Retina (tissue), 1 donor: ENCODE measurements at places on chromosomes 1 and 21.

DNA sequence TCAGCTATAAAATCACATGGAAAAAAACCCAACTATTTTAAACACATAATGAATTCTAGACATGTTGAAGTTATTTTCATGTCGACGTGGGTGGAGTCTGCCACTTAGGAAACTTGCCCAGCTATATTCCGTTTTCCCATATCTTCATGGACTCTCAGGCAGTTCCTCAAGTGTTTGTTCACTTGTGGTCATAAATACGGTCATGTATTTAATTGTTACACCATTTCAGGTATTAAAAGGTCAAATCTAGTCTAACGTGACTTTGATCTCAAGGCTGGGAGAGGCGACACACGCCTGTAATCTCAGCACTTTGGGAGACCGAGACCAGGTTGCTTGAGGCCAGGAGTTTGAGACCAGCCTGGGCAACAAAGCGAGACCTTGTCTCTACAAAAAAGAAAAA, 346.9 kb downstream of the PBX1 start:
- no peak for DNase-seq

DNA sequence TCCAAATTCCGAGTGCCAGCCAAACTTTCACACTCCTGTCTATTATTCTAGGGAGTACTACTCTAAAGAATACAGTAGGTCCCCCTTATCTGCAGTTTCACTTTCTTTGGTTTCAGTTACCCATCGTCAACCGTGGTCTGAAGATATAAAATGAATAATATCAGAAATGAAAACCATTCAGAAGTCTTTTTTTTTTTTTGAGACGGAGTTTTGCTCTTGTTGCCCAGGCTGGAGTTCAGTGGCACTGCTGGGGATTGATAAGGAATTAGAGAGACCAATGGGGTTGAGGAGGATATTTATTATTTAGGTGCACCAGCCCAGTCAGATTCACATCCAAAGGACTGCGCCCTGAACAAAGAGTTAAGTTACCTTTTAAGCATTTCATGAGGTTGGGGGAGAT, 52.9 kb upstream of the SRSF10 start:
- DNase-seq: no peak

GRCh38 chr1:97093741-97094140, 372.2 kb downstream of the PTBP2 start:
- no peak for DNase-seq

- no peak for DNase-seq
Measured at GRCh38 chr1:18991585-18991984, 35.1 kb upstream of the IFFO2 start.

- DNase-seq: no peak
Measured at GRCh38 chr1:72521659-72522058, 239.3 kb upstream of the NEGR1 start.

- DNase-seq: no peak
Measured at GRCh38 chr21:39531840-39532239, 80.1 kb downstream of the SH3BGR start.

DNA sequence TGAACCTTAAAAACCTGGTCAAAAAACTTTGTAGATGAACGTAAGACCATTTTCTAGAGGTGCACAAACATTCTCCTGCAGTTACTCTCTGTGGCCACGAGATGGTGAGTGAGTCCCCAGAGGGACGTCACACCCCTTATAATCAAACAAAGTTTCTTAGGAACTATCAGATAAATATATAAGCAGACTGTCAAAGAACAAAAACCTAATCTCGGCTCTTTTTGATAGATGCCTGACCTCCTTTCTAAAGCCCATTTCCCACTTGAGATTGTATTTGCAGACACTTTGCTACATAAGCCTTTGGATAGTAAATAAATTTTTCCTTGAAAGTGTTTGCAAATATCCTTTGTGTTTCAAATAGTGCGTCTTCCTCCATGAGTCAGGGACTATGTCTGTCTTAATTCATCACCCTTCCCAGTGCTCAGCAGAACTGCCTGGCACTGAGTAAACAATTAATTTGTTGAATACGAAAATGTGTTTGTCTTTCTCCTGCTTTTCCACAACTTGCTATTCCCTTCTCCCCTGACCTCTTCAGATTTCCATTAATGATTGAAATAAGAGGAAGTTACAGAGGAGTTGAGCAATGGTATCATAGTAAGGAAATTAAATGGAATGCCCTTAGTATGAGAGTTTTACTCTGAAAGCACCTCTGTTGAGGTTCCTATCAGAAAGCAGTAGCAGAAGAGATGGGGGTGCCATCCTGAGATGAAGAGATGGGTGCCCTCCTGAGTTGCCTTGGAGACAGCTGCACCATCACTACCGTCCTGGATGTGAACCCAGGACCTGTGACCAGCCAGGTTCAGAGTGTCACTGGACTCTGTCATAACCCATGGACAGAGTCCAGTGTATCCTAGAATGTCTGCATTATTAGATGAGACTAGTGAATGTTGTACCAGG, 57.8 kb upstream of the RAVER2 start:
- DNase-seq: peak; percentile 38

DNA sequence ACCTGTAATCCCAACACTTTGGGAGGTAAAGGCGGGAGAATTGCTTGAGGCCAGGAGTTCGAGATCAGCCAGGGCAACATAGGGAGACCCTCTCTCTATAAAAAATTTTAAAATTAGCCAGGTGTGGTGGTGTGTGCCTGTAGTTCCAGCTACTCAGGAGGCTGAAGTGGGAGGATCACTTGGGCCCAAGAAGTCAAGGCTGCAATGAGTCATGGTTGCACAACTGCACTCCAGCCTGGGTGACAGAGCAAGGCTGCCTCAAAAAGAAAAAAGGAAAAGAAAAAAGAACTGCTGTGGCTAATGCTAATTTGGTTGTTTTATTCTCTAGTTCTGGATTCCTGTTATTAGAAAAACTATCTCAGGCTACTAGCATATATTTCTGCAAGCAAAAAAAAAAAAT, 29.8 kb downstream of the DBT start:
- DNase-seq: no peak
